Urinary bladder (tissue), 4 donors: ENCODE measurements at places on chromosomes 4 and X. TPM values are rescaled to one million over a fixed set of nuclear protein-coding genes. Genes with fewer than 3 reads are reported as not detected.

Gene MAML3
- polyA plus RNA-seq: 7.0 TPM

Gene MAGEA10
- polyA plus RNA-seq: not detected

Gene GEMIN8
- 15.9 TPM for polyA plus RNA-seq

Gene CFP
- polyA plus RNA-seq: 3.3 TPM

Gene STS
- 4.5 TPM for polyA plus RNA-seq

Gene LUZP4
- polyA plus RNA-seq: not detected

Gene GUF1
- polyA plus RNA-seq: 10.3 TPM

Gene PGAM4
- 0.13 TPM for polyA plus RNA-seq

Gene CENPVL2
- polyA plus RNA-seq: not detected

Gene CLGN
- polyA plus RNA-seq: 1.8 TPM

Gene ABLIM2
- polyA plus RNA-seq: 5.9 TPM

Gene ZCCHC4
- 6.5 TPM for polyA plus RNA-seq

Gene CD40LG
- 0.58 TPM for polyA plus RNA-seq

Gene GAGE12E
- not detected for polyA plus RNA-seq

Gene UGT2B15
- polyA plus RNA-seq: 0.08 TPM

Gene TKTL2
- not detected for polyA plus RNA-seq

Gene GUCY1A1
- polyA plus RNA-seq: 4.8 TPM

Gene UGT8
- 0.16 TPM for polyA plus RNA-seq
